ENCODE measurements at places on chromosomes 11 and 22.

- no peak for DNase-seq
Measured at GRCh38 chr11:75191330-75191717, 40.4 kb downstream of the SLCO2B1 start.

DNA sequence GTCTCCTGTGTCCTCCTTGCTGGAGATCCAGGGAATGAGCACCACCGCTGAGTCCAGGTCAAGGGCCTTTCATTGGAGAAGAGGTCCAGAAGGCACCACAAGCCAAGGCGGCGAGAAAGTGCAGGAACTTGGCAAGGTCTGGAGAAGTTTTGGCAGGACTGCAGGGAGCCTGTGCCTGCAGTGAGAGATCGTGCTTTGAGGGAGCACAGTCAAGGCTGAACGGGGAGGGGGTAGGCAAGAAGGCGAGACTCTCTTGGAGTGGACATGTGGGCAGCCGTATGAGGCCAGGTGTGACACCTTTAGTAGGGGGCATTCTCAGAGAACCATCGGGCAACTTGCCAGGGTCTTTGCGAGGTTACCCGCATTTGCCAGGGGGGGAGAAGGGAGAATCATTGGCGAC lies 30.5 kb downstream of the LRRC10B start:
- peak; percentile 13 for DNase-seq

GRCh38 chr11:130370845-130371590 lies 56.3 kb upstream of the ZBTB44 start:
- peak; percentile 8 for DNase-seq

DNA sequence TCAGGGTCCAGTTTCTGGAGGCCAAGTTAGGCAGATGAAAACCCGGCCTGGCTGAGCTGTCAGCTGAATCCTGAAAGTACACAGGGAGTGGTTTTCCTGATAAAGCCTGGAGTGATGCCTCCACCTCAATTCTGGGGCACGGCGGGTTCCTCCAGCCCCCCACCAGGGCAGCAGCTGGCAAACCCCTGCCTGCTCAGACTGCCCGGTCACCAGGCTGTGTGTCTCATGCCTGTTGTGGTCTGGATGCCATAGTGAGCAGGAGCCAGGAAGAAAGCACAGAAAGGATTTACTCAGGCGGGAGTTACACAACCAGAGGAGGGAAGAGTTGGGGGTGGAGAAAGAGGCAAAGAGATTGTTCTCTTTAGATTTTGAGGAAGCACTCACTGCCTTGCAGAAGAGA lies 119.9 kb upstream of the RASSF10 start:
- DNase-seq = peak; percentile 6

GRCh38 chr11:67416416-67417335 lies 1.2 kb downstream of the CARNS1 start:
- DNase-seq = no peak

- no peak for DNase-seq
Measured at GRCh38 chr11:36264011-36264972, 24.9 kb downstream of the COMMD9 start.

GRCh38 chr11:65859812-65860277 lies 388 bp upstream of the MUS81 start:
- DNase-seq = peak; percentile 69

Measured in midbrain (tissue), 1 donor.